ENCODE measurements at places on chromosomes 4 and X. TPM values are rescaled to one million over a fixed set of nuclear protein-coding genes. Genes with fewer than 3 reads are reported as not detected.
A peak's percentile ranks its signal among the peaks of the same experiment; 100 is the strongest.

The SYTL4 gene
- 18.0 TPM for total RNA-seq

The TMPRSS11E gene
- total RNA-seq, result not detected

The S100G gene
- not detected for total RNA-seq

The HSFX2 gene
- 0.71 TPM for total RNA-seq

The SLITRK4 gene
- total RNA-seq, result 1.5 TPM

The NSDHL gene
- total RNA-seq, result 18.0 TPM

The DMRTC1 gene
- not detected for total RNA-seq

The ZMAT1 gene
- total RNA-seq, result 35.0 TPM

The SRPK3 gene
- 1.1 TPM for total RNA-seq

The WAS gene
- 14.4 TPM for total RNA-seq

The FABP2 gene
- not detected for total RNA-seq

The STBD1 gene
- total RNA-seq, result 3.9 TPM

The SPANXD gene
- total RNA-seq, result not detected

The LRAT gene
- total RNA-seq, result 4.1 TPM

The SPANXC gene
- total RNA-seq, result not detected

The DUSP21 gene
- total RNA-seq, result not detected

GRCh38 chrX:10679387-10679786, 59.0 kb upstream of the MID1 start:
- no peak for DNase-seq

- no peak for DNase-seq
These were observed 644.1 kb downstream of the MID1IP1 start for GRCh38 chrX:39445336-39445735.

DNA sequence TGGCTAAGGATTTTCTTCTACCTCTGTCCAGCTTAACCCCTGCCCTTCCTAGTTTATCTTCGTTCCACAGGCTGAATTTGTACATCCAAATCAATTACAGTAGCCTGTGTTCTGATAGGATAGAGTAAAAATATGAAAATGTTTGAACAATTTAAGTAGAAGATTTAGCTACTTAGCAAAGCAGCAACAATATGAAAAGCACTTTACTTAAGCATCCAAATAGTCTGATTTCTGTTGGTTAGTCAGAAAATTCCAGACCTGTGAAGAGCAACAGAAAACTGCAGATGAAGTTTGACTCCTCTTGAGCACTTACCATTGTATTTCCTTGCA, 2.0 kb downstream of the ARSJ start:
- no peak for DNase-seq

- no peak for DNase-seq
These were observed 2.1 kb downstream of the HHIP start for GRCh38 chr4:144648042-144648441.

DNA sequence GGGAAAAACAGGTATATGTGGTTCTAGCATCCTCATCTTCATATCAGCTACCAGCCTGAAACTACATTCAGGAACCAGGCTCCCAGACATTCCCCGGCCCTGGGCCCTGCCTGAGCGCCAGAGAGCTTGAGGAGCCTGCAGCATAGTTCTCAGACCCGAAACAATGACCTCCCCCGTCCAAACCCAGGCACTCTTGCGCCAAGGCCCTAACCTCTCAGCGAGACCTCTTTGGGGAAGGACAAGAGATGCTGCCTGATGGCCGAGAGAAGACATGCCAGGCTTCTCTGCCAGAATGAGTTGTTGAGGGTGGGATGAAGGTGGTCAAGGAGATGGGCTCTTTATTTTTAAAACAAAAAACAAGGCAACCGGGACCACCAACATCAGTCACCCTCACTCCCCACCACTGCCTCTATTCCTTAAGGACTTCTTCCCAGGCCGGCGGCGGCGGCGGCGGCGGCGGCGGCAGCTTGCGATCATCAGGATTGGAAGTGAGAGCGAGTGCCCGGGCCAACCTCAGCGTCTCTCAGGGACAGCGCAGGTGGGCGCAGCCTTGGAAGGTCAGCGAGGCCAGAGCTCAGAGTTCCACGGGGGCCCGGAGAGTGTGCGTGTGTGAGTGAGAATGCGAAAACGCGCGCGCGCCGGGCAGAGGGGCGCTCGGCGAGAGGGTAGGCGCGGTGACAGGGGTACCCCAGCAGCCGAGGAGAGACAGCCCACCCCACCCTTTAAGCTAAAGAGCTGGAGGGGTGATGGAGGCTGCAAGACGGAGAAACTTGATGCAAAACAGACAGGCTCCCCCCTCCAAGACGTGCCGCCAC, 601 bp downstream of the INPP4B start:
- peak; percentile 59 for DNase-seq

- DNase-seq, result no peak
These were observed 8.2 kb downstream of the SLC38A5 start for GRCh38 chrX:48461830-48462229.

DNA sequence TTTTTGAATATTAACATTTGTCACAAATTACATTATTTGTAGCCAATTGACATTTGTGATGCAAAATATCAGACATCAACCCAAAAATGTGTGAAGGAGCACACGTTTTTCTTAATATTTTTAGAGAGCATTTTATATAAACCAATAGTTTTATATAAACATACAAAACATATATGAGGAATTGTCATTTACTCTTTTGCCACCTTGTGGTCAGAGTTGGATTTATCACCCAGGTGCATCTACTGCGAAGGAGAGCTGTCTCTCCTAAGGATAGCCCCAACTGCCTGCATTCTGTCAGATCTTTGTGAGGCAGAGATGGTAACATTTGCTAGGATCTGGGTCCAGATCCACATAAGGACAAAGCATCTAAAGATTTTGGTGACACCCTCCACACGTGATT, 2.5 kb upstream of the USP27X start:
- no peak for DNase-seq

DNA sequence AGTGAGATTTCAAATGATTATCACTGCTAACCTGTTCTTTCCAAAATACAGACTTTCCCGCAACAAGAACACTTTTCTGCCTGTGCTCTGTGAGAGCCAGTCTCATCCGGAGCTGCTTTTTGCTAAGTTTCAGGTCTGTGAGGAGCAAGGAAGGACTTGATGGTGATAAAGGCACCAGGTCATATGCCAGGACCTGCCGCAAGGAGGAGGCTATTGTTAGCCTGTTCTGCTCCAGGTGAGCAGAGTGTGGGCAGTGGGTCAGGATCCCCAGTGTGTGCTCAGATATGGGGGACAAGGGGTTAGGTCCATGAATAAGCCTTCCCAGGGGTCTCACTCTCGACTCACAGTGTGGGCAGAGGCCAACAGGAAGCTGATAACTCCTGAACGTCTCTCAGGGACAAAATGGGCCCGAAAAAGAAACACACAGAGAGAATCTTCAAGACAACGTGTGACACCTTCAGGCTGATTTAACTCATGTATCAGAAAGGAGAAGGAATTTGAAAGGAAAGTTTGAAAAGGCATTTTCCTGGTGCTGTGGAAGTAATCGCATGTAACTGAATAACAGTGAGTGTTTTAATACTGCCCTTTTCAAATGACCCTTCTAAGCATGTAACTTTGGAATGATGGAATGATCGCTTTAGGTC, 57.7 kb upstream of the PDLIM3 start:
- DNase-seq, result no peak

DNA sequence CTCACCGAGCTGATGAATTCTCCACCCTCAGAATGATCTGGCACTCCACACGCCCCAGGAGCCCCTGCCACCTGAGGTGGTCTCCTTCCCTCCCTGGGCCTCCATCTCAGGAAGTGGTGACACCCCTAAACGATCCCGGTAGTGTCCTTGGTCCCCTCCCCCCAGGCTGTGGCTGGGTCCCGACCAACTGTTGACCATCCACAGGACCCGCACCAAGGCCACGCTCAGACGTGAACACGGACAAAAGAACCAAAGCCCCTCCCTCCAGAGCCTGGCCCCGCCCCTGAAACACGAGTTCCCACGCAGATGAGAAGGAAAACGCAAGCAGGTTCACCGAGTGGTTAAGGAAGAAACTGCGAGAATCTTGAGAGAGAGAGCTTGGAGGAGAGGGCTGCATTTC, 16.6 kb downstream of the LRPAP1 start:
- no peak for DNase-seq

GRCh38 chr4:154609532-154609931, 2.9 kb downstream of the FGG start:
- DNase-seq, result no peak

DNA sequence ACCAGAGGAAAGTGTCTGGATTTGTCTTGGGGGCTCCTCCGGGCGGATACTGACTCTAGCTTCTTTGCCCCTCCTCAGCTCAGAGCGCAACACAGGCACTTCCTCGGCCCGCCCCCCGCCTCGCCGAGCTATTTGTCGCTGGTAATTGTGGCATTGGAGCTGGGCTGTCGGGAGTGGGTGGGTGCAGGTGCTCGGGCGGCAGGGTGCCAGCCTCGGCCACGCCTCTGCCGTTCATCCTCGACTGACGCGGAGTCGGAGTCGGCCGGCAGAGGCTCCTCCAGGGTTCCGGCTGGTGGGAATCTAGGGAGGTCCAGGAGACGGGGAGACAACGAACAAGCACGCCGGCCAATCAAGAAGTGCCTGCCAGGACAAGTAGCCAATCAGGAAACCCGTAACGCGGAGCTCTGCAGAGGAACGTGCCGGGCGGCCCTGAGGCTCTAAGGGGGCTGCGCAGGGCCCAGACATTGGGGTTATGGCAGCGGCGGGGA, 3.9 kb upstream of the SYN1 start:
- no peak for DNase-seq

DNA sequence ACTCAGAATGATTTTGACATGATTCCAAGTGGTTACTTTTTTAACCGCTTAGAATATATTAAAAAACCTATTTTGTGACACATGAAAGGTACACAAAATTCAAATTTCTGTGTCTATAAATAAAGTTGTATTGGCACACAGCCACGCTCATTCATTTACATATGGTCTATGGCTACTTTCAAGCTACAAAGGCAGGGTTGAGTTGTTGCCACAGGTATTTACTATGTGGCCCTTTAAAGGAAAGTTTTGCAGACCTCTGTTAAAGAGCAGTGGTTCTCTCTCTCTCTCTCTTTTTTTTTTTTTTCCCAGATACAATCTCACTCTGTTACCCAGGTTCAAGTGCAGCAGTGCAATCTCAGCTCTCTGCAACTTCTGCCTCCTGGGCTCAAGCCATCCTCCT, 23.0 kb downstream of the GPM6B start:
- no peak for DNase-seq

DNA sequence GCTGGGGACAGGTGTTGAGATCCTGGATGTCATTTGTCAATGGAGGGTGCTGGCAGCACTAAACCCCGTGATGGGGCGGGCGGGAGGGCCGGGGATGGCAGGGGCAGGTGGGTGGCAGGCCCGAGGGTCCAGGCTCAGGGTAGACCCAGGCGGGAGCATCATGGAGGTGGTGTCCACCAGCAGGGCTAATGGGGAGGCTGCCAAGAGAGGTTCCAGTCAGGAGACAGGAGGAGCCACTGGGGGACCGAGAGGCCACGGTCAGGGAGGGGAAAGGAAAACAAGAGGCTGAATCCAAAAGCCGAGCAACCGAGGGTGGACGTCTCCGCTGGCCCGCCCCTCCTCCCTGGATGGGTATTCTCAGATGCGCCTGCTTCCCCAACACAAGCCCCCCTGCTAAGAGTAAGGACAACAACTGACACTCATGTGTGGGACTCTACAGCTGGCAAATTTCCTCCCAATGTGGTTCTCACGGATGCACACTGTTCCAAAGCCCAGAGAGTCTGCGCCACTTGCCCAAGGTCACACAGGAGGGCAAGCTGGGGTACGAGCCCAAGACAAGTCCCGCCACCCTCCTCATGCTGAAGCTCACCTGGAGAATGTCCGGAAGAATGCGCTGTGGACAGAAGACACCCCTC, 132.0 kb downstream of the CPZ start:
- peak; percentile 42 for DNase-seq

GRCh38 chr4:56791316-56791715, 30.2 kb downstream of the SPINK2 start:
- DNase-seq, result no peak

- DNase-seq, result no peak
These were observed 83.8 kb upstream of the BOD1L1 start for GRCh38 chr4:13711233-13711785.

GRCh38 chrX:119518371-119518770, 46.8 kb downstream of the STEEP1 start:
- DNase-seq, result no peak

GRCh38 chrX:44433556-44433955, 90.1 kb upstream of the EFHC2 start:
- no peak for DNase-seq
